ENCODE measurements at places on chromosomes 7 and 10.

- peaks cover 5% of the 10 kb centered on the region for H3K36me3 ChIP-seq
- H3K27ac ChIP-seq: no peak overlapping the region
- no peak overlapping the region for H3K4me3 ChIP-seq
Measured at GRCh38 chr10:71927776-71928592, 36.2 kb upstream of the CHST3 start.

DNA sequence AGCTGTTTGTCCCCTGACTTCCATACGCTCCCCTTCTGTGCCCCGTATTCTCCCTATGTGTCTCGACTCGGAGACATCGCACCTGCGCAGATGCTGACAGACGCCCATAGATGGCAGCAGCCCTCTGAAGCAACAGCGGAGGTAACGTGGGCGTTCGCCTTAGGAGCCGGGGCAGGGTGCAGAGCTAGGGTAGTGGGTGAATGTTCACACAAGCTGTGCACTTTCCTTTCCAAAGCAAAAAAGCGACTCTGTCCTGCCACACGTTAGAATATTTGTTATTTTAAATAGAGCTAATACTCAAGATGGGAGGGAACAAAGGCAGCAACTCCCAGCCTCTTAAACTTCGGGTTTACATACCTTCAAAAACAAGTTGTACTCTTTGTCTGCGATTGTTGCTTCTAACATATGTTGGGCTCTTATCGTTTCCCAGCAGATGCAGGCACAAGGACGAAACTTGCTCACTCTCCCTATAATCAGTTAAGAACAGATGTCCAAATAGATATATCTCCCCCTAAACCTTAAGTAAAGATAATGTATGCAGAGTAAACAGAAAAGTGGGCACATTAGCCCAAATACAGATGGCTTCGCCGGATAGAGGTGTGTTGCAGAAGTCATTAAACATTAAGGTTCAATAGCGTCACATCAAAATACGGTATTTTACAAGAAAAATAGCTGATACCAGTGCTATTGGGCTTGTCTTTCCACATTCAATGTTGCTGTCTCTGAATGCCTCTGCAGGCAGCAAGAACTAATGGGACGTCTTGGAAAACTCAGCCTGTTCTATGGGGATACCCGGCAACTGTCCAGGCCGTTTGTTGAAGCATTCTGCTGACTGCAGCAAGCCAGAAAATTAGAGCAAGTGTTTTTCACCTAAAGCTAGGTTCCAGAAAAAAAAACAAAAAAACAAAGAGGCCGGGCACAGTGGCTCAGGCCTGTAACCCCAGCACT lies 340.3 kb upstream of the PRKCQ start:
- H3K27me3 ChIP-seq: peaks cover 11% of the 10 kb centered on the region
- no peaks in the 10 kb centered on the region for H3K36me3 ChIP-seq
- H3K4me1 ChIP-seq: peaks cover 21% of the 10 kb centered on the region
- H3K4me3 ChIP-seq: no peak overlapping the region
- no peak overlapping the region for H3K27ac ChIP-seq

DNA sequence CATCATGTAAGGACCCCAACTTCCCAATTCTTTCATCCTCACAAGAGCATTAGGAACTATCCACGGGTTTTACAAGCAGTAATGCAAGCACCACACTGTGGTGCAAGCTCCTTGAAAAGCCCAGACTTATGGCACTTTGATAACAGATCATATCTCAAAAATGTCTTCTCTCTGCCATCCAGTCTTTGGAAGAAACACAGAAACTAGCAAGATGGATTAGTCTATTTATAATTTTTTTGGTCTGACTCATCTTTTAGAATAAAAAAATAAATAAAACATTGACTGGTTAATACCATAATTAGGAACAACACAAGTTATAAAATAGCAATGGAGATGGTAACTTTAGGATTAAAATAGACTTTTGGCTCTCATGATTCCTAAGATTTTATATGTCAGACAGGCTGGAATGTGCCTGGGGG lies 49.0 kb upstream of the CALD1 start:
- no peaks in the 10 kb centered on the region for H3K36me3 ChIP-seq
- H3K27me3 ChIP-seq: no peaks in the 10 kb centered on the region
- no peak overlapping the region for H3K4me3 ChIP-seq
- H3K27ac ChIP-seq: no peak overlapping the region
- H3K4me1 ChIP-seq: no peaks in the 10 kb centered on the region

- peak overlapping the region; percentile 96 for H3K27ac ChIP-seq
- H3K36me3 ChIP-seq: peaks cover 62% of the 10 kb centered on the region
- no peak for DNase-seq
- H3K27me3 ChIP-seq: no peaks in the 10 kb centered on the region
- no peak overlapping the region for H3K4me3 ChIP-seq
Measured at GRCh38 chr7:44629829-44630522, 23.5 kb downstream of the OGDH start.

DNA sequence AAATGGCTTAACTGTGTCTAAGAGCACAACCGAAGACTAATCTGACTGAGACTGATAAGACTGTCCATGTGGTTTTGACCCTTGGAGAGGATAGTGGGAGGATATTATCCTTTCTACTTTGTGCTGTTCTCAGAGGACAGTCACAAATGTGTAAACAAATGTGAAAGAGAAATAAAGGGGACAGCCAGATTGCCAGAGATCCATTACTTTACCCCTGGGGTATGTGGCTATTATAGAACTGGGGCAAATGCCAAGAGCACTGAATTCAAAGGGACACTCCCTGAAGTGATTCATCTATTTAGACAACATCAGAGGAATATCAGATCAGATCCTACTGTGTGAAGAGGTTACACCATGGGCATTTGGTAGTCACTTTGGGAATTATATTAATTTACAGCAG lies 154.7 kb downstream of the RNLS start:
- H3K4me1 ChIP-seq: peaks cover 4% of the 10 kb centered on the region
- H3K27me3 ChIP-seq: no peaks in the 10 kb centered on the region
- H3K27ac ChIP-seq: no peak overlapping the region

DNA sequence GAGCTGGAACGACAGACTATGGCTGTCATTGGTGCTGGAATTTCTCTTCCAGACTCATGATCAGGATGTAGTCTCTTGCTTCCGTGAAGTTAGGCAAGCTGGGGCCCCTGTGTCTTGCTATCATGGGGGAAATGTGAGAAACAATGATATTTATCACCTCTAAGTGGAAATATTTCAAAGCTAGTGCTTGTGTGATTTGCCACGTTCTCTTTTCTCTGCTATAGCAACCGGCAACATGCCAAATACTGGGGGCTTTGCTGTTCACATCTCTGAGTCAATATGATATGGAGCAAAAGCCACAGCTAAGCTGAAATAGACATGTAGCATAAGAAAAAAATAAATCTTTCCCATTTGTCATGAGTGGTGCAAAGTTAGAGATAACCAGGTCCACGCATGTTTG lies 668.2 kb upstream of the IGFBP3 start:
- no peak for DNase-seq
- H3K36me3 ChIP-seq: no peaks in the 10 kb centered on the region
- H3K4me1 ChIP-seq: no peaks in the 10 kb centered on the region
- H3K4me3 ChIP-seq: no peak overlapping the region
- H3K27ac ChIP-seq: no peak overlapping the region
- H3K27me3 ChIP-seq: no peaks in the 10 kb centered on the region

DNA sequence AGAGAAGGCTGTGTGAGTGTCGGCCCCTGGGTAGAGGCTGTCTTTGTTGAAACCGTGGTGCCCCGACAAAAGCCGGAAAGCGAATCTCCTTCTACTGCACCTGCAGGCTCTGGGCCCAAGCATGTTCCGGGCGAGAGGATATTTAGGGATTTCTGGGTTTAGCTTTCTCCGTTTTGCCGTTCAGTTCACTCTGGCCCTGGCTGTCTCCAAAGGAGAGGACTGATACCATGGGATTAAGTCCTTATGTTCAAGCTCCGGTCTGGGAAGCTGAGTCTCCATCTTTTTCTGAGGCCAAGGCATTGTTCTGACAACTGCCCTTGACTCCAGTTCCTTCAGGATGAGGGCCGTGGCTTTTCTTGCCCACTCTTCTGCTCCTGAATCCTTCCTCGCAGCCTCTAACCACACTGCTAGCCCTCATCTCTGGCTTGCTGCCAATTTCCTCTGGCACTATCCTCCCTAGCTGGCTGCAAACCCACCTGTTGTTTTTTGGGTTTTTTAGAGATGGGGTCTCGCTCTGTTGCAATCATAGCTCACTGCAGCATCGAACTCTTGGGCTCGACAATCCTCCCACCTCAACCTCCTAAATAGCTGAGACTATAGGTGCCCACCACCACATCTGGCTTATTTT lies 206.8 kb downstream of the SKIDA1 start:
- no peaks in the 10 kb centered on the region for H3K36me3 ChIP-seq
- H3K4me1 ChIP-seq: no peaks in the 10 kb centered on the region
- no peaks in the 10 kb centered on the region for H3K27me3 ChIP-seq

DNA sequence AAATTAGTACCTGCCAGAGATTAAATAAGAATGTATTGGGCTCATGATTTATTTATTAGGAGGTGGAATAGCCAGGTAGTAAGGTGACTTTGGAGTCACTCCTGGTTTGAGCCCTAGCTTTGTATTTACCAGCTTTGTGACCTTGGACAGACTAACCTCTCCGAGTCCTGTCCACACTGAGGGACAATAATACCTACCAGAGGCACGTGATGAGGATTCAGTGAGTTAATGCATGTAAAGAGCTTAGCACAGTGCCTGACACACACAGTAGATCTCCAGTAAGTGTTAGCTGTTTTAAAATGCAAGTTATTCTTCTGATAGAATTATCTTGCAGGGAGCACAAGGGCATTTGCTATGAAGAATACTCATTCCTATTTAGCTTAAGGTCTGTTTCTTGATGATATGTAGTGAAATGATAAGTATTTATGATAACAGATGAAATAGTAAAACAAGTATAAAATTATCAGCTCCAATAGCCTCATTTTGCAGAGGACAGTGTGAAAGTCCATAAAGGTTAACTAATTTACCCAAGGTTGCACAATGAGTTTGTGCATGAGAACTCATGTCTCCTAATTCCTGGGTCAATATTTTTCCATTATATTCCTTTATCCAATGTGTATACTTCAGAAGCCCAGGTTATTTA lies 36.4 kb downstream of the RABGEF1 start:
- H3K27ac ChIP-seq: no peak overlapping the region
- H3K36me3 ChIP-seq: peaks cover 33% of the 10 kb centered on the region
- H3K4me1 ChIP-seq: peaks cover 5% of the 10 kb centered on the region
- no peak overlapping the region for H3K4me3 ChIP-seq
- H3K27me3 ChIP-seq: no peaks in the 10 kb centered on the region

DNA sequence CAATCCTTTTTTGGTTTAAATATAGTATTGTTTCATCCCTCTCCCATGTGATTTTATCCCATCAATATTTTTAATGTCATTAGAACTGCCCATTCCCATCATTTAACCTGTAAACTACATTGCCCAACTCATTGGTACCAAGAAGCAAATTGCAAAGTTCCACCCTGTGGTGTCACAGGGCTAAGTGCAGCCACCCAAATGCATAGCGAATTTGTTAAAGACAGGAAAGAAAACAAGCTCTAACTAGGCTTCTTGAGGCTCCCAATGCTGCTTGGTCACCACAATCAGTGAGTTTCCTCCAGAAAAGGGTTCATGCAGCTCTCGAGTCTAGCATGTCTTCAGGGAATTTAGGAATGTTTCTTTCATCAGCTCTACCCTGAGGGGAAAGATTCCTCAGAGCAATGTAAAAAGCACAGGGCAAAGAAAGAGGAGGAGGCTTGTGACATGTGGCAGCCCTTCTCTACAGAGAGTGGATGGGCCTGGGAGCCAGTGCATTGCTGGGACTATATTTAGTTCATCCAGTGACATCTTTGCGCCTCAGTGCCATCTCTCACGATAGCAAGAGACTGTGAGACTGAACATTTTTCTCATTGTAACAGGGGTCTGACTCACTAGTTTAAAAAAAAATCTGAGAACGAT lies 58.1 kb downstream of the CAV1 start:
- peaks cover 14% of the 10 kb centered on the region for H3K4me1 ChIP-seq
- H3K4me3 ChIP-seq: no peak overlapping the region
- no peaks in the 10 kb centered on the region for H3K36me3 ChIP-seq
- DNase-seq: no peak

DNA sequence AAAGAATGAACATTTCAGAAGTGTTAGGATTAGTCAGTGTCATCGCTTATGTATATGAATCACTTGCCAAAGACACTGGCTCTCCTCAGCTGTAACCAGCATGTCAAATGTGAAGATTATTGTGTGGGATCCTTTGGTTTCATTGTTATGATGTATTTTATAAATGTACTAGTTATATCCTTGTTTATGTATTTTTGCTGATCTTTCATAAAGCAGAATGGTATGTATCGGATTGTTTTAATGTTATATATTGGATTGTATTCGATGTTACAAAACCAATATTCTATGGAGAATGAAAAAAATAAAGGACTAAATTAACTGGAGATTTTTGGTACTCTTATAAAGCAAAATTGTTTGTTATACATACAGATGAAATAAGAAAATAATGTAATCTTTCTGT lies 49.2 kb downstream of the ACADSB start:
- peaks cover 2% of the 10 kb centered on the region for H3K36me3 ChIP-seq
- H3K4me1 ChIP-seq: no peaks in the 10 kb centered on the region
- H3K27me3 ChIP-seq: peaks cover 3% of the 10 kb centered on the region
- no peak overlapping the region for H3K27ac ChIP-seq

DNA sequence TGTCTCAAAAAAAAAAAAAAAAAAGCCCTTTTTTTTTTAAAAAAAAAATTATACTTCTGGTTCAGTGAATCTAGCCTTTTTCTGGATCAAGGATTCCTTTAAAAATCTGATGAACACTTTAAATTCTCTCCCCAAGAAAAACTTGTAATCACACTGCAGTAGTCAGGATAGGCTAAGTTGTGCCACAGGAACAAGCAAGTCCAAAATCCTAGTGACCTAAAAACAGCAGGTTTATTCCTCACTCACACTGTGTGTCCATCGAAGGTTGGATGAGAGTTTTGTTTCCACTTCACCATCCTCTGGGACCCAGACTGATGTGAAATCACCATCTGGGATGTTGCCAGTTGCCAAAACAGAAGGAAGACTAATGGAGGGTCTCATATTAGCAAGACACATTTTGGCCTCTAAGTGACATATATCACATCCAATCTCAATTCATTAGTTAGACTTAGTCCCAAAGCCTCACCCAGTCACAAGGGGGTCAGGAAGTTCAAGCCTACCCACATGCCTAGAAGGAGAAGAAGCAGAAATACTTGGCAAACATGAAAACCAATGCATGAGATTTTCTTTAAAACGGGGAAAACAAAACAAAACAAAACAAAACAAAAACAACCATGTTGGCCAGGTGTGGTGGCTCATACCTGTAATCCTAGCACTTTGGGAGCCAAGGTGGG lies 32.7 kb downstream of the CYP17A1 start:
- peaks cover 28% of the 10 kb centered on the region for H3K4me1 ChIP-seq
- H3K36me3 ChIP-seq: peaks cover 30% of the 10 kb centered on the region
- no peak for DNase-seq
- no peak overlapping the region for H3K27ac ChIP-seq

DNA sequence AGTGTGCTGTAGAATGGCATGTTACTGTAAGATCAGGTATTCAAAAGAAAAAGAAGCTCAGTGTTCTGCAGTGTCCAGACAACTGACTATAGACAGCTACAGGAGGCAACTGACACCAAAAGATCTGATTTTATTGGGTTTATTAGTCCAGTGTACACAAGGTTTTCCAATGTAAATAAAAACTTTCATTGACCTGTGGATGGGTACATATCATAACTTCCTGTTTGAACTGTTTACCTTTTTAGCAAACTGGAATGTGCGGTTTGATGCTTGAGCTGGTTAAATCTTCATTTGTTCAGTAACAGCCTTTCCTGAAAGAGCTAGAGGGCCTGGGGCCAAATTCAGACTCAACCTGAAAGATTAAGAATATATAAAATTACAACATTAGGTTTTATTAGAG lies 172.6 kb upstream of the SP8 start:
- H3K27ac ChIP-seq: no peak overlapping the region
- no peaks in the 10 kb centered on the region for H3K4me1 ChIP-seq
- no peaks in the 10 kb centered on the region for H3K27me3 ChIP-seq
- no peak overlapping the region for H3K4me3 ChIP-seq
- no peaks in the 10 kb centered on the region for H3K36me3 ChIP-seq

- no peaks in the 10 kb centered on the region for H3K27me3 ChIP-seq
- no peaks in the 10 kb centered on the region for H3K36me3 ChIP-seq
- no peaks in the 10 kb centered on the region for H3K4me1 ChIP-seq
- no peak overlapping the region for H3K27ac ChIP-seq
- no peak for DNase-seq
- H3K4me3 ChIP-seq: no peak overlapping the region
Measured at GRCh38 chr7:115462301-115463015, 540.6 kb downstream of the MDFIC start.

Measured in activated naive CD4-positive, alpha-beta T cell treated with anti-CD3 and anti-CD28 coated beads, Interleukin-2, amount 10 ng/mL, durations not matched to agents 7 days and 5 days (primary cell).